ENCODE measurements at places on chromosomes 3 and 15.

GRCh38 chr3:195147649-195148080, 123.3 kb downstream of the XXYLT1 start:
- no peak for DNase-seq

- DNase-seq = peak; percentile 52
Measured at GRCh38 chr3:127672429-127673190, at the start of gene ABTB1. TSS of gene ABTB1 (plus strand) at chr3:127672952. CDS start at chr3:127673026, 74 bp downstream.

DNA sequence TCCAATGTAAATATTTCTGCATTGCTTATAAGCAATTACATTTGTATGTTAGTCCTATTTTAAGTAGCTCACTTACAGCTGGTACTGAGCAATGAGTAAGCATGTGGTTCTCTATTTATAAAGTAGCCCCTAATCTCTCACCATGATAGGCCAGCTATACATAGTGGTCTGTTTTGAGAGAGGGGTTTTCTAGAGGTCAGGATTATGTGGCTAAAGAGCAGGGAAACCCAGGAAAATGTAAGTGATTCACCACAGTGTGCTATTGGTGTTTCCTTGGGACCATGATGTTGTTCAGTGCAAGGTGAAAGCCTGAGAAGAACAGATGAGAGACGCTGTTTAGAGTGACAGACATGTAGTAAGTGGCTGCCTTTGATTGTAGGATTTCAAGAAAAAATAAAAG, 26.4 kb downstream of the RBMS3 start:
- DNase-seq = no peak

DNA sequence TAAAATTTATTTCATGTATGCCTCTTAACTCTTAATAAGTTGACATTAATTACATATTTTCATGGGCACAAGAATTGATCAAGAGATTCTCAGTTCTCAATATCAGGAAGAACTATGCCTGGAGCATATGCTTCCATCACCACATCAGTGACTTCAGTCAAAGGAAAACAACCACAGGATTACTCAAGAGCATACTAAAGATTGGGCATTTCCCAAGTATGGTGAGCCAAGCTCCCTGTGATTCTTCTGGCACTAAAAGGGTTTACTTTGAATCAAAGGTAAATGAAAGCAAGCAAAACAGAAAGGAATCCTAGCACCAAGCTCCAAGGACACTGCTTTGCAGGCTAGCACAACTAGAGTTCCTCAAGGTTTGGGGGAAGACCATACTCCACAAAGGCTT, 44.6 kb downstream of the FMN1 start:
- no peak for DNase-seq

DNA sequence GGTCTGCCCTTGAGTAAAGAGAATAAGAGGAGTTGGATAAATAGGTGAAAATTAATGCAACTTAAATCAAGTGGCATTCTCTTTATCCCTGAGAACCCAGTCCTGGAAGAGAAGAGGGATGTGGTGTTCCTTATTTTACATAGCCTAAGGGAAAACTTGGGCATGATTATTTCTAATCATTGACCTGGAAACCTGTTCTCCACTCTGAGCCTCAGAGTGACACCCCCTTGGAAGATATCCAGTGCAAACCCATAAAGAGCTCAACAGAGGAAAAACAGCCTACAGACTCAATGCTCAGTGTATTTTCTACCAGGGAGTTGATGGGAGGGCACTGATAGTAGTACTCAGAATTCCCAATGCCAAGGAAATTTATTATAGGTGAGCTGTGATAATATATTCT, 22.0 kb downstream of the SLC15A2 start:
- DNase-seq = no peak

DNA sequence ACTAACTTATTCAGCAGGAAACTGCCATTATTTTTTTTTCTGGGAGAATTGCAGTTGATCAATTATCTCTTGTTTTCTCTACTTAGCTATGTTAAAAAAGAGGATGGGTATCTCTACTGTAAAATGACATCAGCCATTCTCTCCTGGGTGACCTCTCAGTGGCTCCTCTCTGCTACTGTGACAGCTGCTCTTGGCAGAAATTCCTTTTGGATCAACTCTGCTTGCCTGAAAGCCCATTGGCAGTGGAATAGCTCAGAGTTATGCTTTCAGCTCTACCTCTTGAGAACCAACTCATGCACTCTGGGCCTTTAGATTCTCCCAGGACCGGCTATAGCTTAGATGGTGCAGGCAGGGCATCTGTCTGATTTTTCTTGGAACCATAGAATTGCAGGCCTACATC, 99.9 kb upstream of the GAP43 start:
- DNase-seq = no peak

DNA sequence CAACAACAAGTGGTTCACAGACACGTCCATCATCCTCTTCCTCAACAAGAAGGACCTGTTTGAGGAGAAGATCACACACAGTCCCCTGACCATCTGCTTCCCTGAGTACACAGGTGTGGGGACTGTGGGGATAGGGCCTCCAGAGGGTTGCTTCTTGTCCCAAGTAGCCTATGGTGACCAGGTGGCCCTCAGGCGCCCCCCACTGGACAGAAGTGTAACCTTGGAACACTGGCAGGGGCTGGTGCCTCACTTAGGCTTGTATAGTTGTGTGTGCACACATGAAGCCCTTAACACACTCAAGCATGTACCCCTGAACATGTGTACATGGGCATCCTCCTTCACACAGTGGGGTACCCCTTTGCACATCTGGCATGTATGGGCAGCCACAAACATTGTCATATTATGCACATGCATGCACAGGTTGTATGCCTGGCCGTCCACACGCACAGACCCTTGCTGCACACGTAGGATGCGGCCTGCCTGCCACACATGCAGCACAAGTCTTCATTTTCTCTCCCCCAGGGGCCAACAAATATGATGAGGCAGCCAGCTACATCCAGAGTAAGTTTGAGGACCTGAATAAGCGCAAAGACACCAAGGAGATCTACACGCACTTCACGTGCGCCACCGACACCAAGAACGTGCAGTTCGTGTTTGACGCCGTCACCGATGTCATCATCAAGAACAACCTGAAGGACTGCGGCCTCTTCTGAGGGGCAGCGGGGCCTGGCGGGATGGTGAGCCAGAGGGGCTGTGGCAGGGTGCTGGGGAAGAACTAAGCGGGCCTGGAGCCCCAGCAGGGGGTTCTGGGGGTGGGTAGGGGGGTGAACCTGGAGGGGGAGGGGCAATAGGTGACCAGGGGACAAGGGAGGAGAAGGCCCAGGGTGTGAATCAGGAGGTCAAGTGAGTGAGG, 11.7 kb upstream of the SEMA3B start:
- no peak for DNase-seq

- no peak for DNase-seq
Measured at GRCh38 chr3:173403376-173403775, 5.8 kb downstream of the NLGN1 start.

DNA sequence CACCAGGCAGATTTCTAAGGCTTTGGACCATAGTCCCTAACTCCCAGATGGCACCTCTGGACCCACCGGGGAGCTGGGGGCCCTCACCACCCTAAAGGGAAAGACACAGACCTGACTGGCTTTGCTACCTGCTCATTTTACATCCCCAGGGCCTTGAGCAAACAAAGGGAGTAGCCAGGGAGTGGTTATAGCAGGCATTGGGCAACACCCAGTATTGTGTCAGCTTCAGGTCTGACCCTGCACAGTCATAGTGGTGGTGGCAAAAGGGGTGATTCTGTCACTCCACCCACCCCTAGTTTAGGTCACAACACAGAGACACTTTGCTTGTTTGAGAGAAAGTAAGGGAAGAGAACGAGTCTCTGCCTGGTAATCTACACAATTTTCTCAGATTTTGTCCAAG, 352.5 kb downstream of the DIPK2A start:
- DNase-seq = no peak

GRCh38 chr3:113275583-113275928, 64.2 kb downstream of the BOC start:
- no peak for DNase-seq

GRCh38 chr3:87575550-87575949, 299.2 kb upstream of the POU1F1 start:
- DNase-seq = no peak

GRCh38 chr15:95261546-95261945, 1030.2 kb downstream of the MCTP2 start:
- DNase-seq = no peak

- no peak for DNase-seq
Measured at GRCh38 chr3:39804951-39805350, 4.5 kb upstream of the MYRIP start.

DNA sequence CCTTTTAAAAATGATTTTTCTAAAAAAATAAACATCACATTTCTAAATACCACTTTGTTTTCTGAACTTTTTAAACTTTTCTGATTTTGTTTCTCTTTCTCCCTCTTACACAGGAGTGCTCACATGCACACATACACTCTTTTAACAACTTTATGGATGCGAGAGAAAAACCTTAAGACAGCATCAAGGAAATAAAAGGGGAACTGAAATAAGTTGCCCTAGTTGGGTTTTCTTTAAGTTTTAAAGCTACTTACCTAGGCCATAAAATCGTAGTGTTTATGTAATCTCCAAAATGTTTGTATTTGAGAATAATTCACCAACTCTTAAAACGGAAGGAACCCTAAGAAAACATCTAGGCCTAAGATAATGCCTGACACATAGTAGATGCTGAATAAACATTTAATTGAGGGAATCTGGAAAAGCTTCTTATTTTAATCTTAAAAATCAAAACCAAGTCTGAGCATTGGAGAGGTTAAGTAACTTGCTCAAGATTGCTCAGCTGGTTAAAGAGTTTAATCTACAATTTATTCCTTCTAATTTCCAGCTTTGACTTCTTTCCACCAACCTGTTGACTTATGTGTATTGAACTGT, 1.2 kb upstream of the BBX start:
- DNase-seq = no peak

DNA sequence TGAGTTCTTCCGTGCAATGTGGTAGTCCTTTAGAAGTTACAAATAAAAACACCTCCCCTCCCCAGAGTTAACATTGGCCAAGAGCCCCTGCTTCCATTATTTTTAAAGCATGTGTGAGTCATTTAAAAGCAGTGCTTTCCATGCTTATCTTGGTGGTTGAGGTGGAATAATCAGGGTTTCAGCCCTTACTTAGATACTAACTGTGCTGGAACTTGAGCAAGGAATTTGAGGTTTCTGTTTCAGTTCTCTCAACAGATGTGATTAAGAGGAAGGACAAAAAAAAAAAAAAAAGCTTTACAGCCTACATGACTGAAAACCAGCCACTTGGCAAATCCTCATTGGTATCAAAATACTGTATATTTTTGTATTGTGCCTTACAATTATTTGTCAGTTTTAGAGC, 64.5 kb downstream of the CGNL1 start:
- DNase-seq = no peak

GRCh38 chr3:9222049-9222448, 27.4 kb downstream of the SRGAP3 start:
- no peak for DNase-seq

DNA sequence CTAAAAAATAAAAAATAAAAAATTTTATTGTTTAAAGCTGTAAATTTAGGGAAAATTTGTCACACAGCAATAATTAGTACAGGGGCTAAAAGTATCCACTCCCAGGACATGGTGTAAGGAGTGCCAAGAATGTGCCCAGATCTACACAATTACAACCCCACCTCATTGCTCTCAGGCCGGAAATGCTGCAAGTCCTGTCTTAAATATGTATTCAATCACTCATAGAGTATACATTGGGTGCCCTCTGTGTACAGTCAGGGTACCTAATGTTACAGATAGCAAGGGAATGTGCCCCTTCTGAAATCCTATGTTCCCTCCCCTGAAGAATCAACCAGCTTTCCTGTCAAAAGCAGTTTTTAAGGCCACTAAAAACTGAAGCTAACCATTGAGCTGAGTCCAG, 106.6 kb downstream of the MECOM start:
- DNase-seq = no peak
